ENCODE measurements at places on chromosomes 12 and 14.

- peak; percentile 79 for DNase-seq
These were observed 993.3 kb upstream of the TMEM132C start for GRCh38 chr12:127273626-127274025.

DNA sequence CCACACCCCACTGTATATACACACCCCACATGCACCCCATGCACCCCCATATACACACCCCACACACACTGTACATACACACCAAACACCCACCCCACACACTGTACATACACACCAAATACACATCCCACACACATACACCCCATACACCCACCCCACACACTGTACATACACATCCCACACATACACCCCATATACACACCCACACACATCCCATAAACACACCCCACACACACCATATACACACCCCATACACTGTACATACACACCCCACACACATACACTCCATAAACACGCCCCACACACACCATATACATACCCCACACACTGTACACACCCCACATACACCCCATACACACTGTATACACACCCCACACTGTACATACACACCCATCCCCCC lies 82.3 kb downstream of the NOC4L start:
- no peak for DNase-seq

DNA sequence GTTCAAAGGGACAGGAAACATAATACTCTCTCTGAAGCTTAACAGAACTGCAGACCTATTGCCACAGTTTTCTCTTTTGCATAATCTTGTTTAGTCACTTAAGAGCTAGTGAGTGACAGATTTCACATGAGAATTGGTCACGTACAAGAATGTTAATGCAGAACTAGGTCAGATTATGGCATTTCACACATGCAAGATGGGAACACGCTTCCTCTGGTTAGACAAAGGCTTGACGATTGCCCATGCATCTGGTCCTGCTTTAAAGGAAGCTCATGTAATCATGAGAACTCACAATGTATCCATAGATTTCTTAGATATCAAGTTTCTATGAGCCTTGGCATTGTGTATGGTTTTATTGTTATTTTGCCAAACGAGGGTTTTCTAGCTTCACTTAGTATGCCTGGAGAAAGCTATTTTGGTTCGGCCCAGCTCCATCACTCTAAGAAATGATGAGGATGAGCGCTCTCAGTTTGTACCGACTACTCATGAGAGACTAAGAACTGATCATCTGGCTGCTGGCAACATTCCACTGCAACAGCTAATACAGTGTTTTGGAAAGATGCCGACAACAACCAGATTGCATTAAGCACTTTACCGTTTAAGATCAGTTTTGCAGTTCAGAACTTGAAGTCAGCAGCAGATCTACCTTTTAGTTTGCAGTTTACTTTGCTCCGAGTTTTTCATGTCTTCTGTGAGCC lies 380.0 kb downstream of the DIO2 start:
- peak; percentile 75 for DNase-seq

- DNase-seq, result no peak
These were observed 27.1 kb upstream of the SLC17A8 start for GRCh38 chr12:100329800-100330199.
